ENCODE measurements at places on chromosomes 3 and 15.

- no peak for DNase-seq
Observed at GRCh38 chr3:78940128-78940527, 827.7 kb downstream of the ROBO1 start.

GRCh38 chr3:22269831-22270230 is 518.8 kb upstream of the ZNF385D start:
- DNase-seq = no peak

DNA sequence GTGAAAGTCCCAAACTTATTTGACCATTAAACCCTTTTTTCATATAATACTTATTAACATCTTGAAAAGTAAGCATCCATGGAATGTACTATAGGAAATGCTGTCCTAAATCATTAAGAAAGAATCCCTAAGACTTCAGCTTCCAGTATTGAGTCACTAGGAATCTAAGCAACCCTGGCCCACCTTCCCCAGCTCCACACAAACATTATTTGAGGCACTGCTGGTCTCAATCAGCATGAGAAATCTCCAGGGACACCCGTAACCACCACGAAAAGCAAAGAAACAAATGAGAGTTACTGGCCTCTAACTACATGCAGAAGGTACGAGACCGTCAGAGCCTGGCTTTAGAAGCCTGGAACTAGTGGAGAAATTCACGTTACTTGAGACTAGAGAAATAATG is 68.2 kb downstream of the POLQ start:
- DNase-seq = no peak

GRCh38 chr15:48695088-48695826 is 49.7 kb upstream of the FBN1 start:
- no peak for DNase-seq

- DNase-seq = no peak
Observed at GRCh38 chr15:67244971-67245478, 9.4 kb downstream of the AAGAB start.

DNA sequence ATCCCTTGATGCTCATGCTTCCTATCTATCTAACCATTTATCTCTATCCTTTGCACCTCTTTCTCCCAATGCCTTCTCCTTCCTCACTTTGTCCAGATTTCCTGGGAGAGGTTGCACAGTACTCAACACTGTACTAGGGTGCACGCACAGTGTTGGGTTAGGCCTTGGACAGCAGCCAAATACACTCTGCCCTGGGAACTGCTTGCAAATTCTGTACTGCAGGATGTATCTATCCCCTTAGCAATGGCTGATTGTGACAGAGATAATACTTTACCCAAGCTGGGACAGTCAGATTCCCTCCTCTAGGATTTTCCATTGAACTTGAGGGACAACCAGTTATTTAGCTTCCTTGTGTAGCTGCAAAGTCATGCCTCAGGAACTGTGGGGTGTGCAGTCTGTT is 113.3 kb downstream of the IL20RB start:
- DNase-seq = no peak

DNA sequence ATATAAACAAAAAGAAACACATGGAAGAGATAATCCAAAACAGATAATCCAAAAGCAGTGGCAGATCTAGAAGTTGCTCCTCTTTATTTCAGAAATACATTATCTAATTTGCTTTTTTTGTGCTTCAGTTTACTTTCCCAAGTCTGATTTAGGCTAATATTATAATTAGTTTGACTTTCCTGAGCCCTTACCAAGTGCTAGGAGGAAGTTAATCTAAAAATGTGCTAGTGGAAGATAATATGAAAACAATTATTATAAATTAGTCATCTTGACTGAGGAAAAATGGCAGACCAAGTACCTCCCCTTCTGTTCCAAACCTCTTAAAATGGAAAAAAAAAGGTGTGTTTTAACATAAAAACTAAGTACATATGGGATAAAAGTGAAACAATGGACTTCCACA is 17.5 kb downstream of the SLC9A9 start:
- DNase-seq = no peak

DNA sequence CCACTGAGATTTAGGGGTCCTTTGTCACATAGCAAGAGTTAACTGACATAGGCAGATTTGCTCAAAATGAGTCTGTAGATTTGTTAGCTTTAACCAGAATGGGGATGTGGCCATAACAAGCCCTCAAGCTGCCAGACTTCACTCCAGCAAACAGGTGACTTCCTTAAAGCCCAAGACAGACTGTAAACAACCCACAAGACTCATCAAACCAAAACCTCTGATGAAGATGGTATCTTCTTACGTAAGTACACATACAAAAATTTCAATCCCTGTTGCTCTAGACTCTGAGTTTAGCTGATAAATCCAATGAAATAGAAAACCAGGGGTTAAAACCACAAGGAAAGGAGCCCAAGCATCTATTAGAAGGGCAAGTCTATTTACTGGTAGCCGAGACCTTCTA is 18.2 kb upstream of the ZBTB20 start:
- no peak for DNase-seq

DNA sequence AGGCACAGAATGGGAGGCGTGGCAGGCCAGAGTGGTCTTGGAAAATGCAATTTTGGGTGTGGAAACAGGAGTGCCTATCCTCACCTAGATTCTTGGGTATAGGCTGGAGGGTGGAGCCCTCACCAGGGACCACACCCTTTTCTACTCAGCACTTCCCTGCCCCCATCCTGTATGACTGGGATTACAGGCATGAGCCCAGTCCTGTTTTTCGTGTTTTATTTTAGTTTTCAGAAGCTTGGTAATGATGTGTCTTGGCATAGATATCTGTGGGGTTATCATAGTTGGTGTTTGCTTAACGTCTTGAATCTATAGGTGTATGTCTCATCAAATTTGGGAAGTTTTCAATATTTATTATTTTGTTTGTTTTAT is 248.7 kb upstream of the CBLB start:
- DNase-seq = no peak

- DNase-seq = no peak
Observed at GRCh38 chr15:58284293-58284692, 146.1 kb downstream of the AQP9 start.

DNA sequence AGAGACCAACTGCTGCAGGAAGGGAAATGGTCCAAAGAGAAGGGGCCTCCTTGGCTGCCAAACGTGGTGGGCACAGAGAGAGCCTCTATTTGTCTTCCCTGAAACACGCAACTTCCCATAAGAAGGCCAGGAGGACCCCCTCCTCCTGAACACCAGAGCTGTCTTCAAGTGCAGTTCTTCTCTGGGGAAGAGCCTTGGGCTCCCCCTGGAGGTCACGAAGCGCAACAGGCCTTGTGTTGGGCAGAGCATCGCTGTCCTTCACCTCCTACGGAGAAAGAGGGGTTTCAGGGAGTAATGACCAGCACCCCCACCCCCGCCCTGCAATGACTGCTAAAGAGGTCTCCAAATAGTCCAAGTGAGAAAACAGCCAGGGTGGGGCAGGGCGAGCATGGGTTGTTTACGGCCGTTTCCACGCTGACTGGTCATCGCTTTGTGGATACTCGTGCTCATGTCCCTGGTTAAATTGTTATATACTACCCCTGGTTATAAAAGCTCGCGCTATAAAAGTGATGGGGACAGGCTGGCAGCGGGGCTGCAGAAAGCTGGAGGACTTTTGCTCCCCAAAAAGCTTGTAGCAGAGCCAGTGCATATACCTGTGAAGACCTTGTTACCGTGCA is 397.5 kb upstream of the ATP10A start:
- no peak for DNase-seq

GRCh38 chr3:4564270-4564669 is 71.1 kb downstream of the ITPR1 start:
- DNase-seq = no peak

DNA sequence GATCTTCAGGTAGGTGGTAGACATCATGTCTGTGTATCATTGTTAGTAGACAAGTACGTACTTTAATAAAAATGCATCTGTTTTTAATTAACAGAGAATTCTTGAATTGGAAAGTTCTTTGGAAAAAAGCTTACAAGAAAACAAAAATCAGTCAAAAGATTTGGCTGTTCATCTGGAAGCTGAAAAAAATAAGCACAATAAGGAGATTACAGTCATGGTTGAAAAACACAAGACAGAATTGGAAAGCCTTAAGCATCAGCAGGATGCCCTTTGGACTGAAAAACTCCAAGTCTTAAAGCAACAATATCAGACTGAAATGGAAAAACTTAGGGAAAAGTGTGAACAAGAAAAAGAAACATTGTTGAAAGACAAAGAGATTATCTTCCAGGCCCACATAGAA is 149.1 kb upstream of the LRRFIP2 start:
- no peak for DNase-seq

DNA sequence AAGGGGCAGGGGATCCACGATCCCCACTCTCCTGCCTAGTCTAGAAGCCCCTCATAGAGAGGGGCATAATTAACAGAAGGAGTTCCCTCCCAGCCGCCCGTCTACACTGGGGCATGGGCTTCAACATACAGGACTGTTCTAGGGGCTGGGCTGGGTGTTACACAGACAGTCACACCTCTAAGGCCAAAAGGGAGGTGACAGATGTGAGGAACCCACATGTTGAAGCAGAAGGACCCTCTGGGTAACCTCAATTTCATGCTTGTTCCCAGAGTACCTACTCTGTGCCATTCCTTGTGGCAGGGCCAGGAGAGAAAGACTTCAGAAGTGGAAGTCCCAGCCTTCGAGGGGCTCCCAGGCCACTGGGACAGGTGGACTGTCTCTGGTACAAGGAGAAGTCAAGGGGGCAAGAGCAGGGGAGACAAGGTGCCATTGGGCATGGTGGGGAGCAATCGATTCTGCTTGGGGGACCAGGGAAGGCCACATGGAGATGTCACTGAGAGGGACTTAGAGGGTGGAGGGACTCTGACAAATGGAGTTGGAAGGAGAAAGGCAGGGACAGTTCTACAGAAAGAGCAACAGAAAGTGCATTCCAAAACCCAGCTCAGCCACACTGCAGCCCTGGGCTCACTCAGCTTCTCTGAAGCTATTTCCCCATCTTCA is 71.3 kb downstream of the CPN2 start:
- DNase-seq = no peak

DNA sequence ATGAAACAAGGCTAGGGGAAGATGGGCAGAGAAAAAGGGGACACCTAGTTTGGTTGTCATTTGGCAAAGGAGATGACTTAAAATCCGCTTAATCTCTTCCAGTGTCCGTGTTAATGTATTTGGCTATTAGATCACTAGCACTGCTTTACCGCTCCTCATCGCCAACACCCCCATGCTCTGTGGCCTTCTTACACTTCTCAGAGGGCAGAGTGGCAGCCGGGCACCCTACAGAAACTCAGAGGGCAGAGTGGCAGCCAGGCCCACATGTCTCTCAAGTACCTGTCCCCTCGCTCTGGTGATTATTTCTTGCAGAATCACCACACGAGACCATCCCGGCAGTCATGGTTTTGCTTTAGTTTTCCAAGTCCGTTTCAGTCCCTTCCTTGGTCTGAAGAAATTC is 39.6 kb downstream of the DNASE1L3 start:
- DNase-seq = no peak

DNA sequence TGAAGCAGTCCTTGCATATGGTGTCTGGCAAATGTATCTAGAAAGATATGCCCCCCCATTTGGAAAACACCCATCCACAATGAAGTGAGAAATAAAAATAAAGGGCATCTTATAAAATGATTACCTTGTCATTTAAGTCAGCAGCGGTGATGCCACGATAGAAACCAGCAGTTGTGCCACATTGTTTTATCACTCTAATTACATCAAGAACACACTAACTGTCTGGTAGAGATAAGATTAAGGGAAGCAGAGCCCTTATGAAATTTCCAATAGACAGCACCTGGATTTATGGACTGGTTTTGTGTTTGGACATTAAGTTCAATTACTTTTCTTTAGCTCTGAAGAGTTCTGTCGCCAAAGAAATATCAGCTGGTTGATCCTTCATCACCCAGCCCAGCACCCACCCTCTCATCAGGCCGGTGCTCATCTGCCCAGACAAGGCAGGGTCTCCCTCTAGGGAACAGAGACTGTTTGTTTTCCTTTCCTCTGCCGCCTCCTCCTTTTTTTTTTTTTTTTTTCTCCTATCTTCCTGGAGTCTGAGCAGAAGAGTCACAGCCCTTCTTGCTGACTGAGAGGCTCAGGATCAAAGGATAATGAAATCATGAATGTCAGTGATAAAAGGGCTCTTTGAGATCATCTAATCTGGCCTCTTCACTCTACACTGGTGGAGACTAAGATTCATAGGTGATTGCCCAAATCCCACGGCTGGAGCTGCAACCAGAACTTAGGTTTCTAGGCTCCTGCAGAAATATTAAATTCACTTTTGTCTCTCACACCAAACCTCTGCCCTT is 464.1 kb downstream of the NTRK3 start:
- DNase-seq = no peak

GRCh38 chr3:108389372-108389771 is 93.0 kb downstream of the HHLA2 start:
- no peak for DNase-seq

DNA sequence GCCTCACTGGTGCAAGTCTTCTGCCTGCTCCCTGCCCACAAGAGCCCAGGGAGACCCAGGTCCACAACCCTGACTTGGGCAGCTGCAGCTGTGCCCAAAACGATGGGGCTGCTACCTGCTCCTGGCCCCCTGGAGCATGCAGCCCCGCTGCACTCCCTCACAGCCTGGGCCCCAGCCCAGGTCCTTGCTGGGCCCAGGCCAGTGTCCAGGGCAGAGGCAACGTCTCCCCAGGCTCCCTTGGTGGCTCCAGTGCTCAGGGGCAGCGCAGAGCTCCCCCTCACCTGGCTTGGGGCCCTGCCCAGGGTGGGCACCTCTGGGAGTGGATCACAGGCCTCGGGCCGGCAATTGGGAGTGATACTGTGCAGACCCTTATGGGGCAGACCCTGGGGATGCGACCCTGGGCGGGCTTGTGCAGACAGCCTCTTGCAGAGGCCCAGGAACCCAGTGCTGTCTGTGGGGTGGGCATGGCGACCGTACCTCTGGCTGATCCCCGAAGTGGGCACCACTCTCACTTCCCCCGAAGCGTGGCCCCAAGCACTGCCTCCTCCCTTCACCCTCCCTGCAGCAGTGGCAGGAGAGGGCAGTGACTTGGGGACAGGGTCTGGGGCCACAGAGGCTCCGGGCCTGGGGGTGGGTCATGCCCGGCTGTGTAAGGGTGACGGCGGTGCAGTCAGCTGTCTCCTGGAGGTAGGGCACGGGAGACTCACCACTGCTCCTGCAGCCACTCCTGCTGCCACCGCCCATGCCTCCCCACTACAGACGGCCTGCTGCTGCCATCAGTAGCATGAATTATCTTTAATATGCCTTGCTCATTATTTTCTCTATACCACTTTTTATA is 255.9 kb downstream of the DOCK3 start:
- DNase-seq = no peak

DNA sequence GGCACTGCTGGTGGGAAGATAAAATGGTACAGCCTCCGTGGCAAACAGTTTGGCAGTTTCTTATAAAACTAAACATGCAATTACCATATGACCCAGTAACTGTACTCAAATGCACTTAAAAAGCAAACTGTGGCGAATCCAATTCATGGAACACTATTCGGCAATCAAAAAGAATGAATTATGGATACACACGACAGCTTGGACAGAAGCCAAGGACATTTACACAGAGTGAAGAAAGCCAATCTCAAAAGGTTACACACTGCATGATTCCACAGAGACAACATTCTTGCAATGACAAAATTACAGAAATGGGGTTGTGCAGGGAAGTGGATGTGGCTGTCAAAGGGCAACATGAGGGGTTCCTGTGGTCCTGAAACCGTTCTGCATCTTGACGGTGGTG is 122.1 kb upstream of the IQSEC1 start:
- DNase-seq = no peak
